ENCODE measurements at places on chromosomes 1 and 21.
A peak's percentile ranks its signal among the peaks of the same experiment; 100 is the strongest.

DNA sequence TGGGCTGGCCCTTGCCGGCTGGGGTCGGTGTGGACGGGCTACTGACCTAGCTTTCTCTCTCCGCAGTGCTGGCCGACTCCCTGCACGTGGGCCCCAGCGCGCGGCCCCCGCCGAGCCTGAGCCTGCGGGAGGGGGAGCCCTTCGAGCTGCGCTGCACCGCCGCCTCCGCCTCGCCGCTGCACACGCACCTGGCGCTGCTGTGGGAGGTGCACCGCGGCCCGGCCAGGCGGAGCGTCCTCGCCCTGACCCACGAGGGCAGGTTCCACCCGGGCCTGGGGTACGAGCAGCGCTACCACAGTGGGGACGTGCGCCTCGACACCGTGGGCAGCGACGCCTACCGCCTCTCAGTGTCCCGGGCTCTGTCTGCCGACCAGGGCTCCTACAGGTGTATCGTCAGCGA lies 34.9 kb downstream of the PTGFRN start:
- no peak for DNase-seq

- DNase-seq: no peak
Observed at GRCh38 chr21:35298757-35299156, 249.7 kb upstream of the RUNX1 start.

DNA sequence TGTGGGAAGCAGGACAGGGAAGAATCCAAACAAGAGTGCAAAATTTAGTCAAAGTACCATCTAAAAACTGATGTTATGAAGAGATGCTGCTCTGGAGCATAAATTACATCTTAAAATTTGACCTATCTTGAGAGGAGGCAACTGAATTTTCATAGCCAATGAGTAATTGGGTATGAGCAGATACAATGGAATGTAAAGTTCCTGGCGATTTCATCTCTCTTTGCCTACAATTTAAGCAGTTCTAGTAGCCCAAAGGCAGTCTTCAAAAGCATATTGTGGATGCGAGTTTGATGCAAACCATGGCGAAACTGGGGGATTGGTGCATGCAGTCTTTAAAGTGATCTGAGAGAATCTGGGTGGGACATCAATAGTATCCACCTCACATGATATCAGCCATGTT lies 1265.9 kb downstream of the BRINP3 start:
- peak; percentile 11 for DNase-seq

- no peak for DNase-seq
Observed at GRCh38 chr1:182709855-182710254, 25.5 kb upstream of the RGS8 start.

DNA sequence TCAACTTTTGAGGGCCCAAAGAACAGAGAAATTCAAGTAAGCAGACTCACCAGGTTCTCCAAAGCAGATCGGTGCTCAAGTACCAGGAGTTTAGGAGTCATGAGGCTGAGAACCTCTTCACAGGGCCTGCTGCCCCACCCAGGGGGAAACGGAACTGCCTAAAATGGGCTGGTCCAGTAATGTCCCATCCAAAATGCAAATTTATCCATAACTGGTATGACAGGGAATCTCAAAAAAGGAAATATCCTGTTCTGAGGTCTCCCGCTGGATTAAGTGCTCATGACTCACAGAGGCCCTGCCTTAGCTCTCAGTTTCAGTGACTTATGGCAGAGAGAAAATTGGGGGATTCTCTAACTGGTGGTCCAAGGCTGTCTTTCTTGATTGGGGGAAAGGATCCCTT lies 9.3 kb downstream of the SPRR2G start:
- DNase-seq: no peak

DNA sequence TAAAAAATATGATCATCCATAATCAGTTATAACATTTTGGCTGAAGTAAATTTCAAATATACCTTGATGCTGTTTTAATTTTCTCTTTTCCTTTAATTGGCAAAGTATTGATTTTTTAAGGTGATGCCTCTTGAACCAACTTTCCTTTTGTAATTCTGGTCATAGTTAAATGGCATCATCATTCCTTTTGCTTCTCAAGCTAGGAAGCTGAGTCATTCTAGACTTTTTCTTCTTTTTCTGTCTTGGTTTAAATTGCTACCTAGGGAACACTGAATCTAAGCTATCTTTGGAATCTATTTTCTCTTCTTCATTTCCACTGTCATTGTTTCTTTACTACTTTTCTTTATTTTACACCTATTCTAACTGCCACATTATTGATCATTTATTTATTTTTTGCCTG lies 162.7 kb downstream of the HMCN1 start:
- DNase-seq: no peak

- no peak for DNase-seq
Observed at GRCh38 chr1:201489643-201490261, 17.2 kb downstream of the CSRP1 start.

GRCh38 chr1:110498270-110498669 lies 20.7 kb downstream of the KCNA10 start:
- no peak for DNase-seq

GRCh38 chr1:57350610-57351009 lies 73.2 kb downstream of the DAB1 start:
- DNase-seq: peak; percentile 14

DNA sequence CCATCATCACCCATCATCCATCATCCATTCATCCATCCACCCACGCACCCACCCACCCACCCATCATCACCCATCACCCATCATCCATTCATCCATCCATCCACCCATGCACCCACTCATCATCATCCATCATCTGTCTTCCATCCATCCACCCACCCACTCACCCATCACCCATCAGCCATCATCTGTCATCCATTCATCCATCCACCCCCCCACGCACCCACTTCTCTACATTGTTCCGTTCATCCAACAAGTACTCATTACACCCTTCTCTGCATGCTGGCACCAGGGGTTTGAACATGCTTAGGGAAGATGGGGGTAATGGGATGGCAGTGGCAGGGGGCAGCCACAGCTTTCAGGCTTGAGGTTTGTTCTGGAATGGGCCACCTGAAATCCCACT lies 82.1 kb downstream of the ADARB1 start:
- DNase-seq: no peak

- DNase-seq: no peak
Observed at GRCh38 chr1:47950471-47950870, 46.7 kb downstream of the TRABD2B start.

GRCh38 chr1:198970916-198971315 lies 332.1 kb downstream of the PTPRC start:
- DNase-seq: no peak

DNA sequence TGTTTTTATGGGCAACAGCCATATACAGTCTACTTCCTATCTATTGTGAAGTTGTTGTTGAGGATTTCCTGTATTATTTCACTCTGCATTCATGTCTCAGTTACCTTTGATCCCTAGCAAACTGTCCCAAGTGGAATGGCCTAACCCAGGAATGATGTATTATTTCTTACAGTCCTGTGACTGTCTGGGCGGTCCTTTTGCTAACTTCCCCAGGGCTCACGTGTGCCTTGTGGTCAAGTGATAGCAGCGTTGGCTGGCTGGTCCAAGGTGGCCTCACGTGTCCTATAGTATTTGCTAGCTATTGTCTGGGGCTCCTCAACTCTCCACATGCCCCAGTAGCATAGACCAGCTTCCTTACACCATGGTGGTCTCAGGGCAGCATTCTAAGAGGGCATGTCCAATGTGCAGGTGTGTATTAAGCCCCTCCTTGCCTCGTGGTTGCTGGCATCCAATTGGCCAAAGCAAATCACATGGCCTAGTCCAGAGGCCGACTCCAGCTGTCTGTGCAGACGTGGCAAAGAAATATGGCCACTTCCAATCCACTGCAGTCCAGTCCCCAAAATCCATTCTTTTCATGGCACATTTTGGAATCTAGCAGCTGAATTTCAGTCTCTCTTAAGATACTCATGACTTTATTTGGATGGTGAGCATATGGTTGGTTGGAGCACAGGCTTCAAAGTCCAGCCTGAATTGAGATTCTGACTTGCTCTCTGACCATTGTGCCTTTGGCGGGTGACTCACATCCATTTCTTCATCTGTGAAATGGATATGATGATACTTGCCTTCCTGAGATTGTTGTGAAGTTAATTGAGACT lies 94.1 kb downstream of the GALNT2 start:
- no peak for DNase-seq

- DNase-seq: no peak
Observed at GRCh38 chr1:158830904-158831507, at the start of gene MNDA. MNDA (plus strand) TSS chr1:158831351; CDS start chr1:158842154, 10,803 bp downstream.

GRCh38 chr1:35173909-35174540 lies 18.9 kb downstream of the SFPQ start:
- no peak for DNase-seq

- no peak for DNase-seq
Observed at GRCh38 chr1:53023546-53023945, 38.5 kb upstream of the PODN start.

DNA sequence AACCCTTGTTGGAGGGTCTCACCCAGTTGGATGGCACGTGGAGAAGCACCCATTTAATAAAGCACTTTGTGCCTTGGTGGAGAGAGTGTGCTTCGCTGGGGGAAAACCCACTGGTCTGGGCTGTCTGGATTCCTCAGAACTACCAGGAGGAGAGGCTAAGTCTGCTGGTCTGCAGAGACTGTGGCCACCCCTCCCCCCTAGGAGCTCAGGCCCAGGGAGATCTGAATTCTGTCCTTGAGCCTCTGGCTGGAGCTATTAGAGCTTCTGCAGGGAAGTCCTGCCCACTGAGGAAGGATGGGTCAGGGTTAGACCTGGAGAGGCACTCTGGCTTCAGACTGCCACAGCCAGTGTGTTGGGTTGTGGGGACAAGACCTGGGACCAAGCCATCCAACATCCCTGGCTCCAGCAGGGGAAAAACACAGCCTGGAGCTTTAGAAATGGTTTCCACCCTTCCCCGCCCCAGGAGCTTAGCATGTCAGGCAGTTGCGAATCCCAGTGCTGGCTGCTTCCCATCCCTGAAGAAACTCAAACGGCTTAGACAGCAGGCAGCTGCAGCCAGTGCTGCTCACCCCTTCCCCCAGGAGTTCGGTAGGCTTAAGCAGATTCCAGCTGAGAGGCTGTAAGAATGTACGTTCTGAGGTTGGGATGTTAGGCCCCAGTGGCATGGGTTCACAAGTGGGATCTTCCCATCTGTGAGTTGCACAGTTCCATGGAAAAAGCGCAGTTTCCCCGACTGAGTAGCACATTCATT lies 288.3 kb downstream of the TGFB2 start:
- no peak for DNase-seq

DNA sequence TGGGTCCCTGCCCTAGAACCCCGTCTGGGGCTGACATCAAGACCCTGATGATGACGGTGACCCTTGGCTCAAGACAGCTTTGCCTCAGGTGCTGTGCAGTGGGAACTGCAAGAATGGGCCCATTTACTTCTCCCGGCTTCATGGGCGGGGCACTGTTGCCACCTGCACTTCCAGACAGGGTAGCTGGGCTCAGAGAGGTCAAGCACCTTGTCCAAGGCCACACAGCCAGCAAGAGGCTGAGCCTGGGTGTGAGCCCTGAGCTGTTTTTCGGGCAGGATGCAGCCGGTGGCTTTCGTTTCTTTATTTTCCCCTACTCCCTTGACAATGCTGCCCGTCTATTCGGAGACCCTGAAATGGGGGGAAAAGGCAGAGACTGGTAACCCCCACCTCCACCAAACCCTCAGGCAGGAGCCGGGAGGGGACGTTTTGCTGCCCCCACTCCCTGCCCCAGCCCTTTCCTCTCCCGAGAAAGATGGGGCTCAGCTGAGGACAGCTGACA lies 91.7 kb downstream of the PRDM16 start:
- no peak for DNase-seq

DNA sequence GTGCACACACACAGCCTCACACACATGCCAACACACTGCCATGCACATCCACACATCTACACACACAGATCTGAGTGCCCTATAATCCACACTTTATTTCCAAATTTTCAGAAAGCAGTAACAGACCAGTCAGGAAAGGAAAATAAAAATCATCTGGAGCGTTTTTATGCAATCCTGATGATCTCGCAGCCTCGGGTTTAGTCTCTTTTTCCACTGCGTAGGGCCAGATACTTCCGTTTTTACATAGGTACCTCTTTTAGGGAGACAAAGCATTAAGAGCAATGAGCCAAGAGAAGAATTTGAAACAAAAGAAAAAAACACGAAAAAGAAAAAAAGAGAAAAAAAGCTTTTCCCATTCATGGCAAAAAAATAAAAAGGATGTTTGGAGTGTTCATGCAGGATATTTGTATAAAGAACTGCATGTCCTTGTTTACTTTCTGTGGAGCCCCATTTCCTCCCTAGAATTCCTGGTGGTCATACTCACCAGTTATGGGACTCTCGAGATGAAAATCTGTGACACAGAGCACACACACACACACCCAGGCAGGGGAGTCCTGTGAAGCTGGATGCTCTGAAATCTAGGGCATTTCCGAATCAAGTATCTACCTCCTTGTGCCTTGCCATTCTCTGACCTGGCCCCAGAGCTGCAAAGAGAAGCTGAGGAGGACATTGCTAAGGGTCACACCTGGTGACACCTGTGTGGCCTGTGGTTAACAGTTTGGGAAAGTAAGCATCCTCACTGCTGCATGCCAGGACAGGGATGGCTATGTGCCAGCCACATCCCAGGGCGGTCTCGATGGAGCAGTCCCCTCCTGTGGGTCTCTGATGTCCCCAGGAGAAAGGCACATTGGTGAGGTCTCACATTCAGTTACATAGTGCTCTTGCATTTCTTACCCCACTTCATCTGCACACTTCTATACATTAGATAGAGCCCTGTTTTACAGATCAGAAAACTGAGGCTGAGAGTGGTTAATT lies 83.6 kb downstream of the RUNX1 start:
- no peak for DNase-seq

DNA sequence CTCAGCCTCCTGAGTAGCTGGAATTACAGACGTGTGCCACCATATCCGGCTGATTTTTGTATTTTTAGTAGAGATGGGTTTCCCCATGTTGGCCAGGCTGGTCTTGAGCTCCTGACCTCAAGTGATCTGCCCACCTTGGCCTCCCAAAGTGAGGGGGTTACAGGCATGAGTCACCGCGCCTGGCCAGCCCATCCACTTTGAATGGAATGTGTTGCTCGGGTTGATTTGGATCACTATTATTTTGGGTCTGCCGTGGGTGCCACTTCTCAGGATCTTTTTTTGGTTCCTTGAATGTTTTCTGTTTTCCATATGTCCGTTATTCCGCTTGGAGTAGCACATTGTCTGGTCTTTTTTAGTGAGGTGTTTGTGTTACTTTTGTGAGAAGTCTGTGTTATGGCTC lies 17.0 kb downstream of the PCNT start:
- DNase-seq: no peak

- no peak for DNase-seq
Observed at GRCh38 chr1:209642816-209643215, 9.4 kb downstream of the LAMB3 start.

GRCh38 chr1:232327899-232328298 lies 302.0 kb downstream of the SIPA1L2 start:
- no peak for DNase-seq

DNA sequence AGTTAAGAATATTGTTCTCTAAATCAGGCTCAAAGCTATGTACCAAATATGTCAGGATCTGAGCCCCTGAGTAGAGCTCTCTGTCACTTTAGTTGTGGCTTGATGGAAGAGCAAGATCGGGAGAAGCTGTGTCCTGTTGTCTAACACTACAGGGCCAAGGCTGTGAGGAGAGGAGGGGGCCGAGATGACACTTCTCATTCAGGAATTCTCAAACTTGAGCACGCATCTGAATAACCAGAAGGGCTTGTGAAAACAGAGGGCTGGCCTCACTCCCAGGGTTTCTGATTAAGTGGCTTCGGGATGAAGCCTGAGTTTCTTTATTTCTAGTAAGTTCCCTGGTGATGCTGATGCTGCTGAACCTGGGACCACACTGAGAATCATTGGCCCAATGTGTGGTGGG lies 209.2 kb upstream of the DAB1 start:
- DNase-seq: no peak

Data from COLO829 (cell line).